Activated T-helper 2 cell treated with anti-CD3 and anti-CD28 coated beads, Interferon-gamma antibody, Interleukin-2, Interleukin-4, amounts not matched to agents 10 μg/mL and 5 μg/mL and 100 μg/mL, durations not matched to agents 14 hours and 24 hours and 36 hours (primary cell): ENCODE measurements at places on chromosomes 4 and X.

DNA sequence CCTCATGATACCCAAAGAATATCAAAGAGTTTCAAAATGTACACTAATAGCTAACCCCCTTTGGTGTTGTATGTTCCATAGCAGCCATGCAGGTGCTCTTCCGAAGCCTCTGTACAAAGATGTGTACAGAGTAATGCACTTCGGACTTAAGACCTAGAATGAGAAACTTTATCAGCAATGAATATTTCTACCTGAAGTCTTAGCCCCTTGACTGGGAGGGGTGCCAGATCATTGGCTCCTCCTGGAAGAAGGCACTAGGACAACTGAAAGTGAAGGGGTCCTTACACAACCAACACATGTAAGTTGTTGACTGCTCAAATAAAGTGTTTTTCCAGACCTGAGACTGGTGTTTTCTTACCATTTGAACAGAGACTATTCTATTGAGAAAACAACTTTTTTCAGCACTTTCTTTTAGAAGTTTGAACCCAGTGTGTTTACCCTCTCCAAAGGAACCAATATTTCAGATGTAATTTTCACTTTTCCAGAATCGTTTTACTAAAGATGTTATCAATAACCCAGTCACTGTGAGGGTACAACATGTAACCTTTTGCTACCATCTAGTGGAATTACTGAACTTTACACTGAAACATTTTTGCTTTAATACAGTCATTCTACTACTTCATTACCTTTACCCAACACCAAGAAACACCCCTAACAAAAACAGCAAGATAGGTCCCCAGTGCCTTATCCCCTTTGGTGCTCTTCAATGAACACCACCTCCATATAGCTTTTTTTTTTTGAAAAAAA, 33.3 kb upstream of the PRDX4 start:
- no peak for DNase-seq

GRCh38 chr4:121696170-121696580, 605 bp downstream of the ANXA5 start:
- DNase-seq, result peak; percentile 50

DNA sequence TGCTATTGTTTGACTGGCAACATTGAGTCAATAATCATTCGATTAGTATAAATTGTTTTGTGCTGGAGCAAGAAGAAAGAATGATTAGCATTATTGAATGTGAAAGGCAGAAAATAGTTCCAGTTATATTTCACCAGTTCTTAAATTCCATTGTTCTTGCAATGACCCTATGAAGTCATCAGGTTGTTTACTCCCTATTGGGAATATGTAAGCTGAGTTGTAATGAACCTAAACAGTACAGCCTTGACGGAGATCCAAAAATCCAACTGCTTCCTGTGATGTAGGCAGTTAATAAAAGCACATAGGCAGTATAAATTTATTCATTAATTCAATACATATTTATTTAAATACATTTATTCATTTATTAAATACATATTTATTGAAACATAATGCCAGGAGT, 947.5 kb downstream of the PCDH7 start:
- DNase-seq, result no peak

GRCh38 chrX:115332832-115333231, 43.3 kb downstream of the LUZP4 start:
- no peak for DNase-seq

GRCh38 chrX:148588649-148589310, 88.4 kb downstream of the AFF2 start:
- no peak for DNase-seq

DNA sequence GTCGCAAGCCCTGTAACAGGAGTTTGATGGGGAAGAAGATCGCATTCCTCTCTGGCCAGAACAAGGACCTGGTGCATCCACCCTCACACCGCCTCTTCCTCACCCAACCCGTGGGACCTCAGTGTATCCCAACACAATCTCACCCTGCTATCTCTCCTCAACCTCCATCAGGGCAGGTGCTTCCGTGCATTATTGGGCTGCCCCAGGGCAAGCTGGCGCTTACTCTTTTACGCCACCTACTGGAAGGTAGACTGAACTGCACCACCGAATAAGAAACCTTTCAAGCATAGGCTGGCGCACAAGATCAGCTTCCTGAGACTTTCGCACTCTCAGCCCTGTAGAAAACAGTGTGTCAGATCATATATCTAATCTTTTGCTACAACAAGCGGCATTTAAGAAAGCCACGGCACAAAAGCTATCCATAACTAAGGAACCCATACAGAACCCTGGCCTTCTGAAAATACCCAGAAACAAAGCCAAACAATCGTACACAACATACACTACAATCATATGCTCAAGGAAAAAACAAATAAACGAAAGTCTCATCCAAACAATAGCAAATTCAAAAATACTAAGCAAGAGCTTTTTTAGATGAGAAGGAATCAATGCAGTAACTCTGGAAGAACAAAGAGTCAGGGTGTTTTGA, 209.3 kb downstream of the UGT8 start:
- DNase-seq, result peak; percentile 13

DNA sequence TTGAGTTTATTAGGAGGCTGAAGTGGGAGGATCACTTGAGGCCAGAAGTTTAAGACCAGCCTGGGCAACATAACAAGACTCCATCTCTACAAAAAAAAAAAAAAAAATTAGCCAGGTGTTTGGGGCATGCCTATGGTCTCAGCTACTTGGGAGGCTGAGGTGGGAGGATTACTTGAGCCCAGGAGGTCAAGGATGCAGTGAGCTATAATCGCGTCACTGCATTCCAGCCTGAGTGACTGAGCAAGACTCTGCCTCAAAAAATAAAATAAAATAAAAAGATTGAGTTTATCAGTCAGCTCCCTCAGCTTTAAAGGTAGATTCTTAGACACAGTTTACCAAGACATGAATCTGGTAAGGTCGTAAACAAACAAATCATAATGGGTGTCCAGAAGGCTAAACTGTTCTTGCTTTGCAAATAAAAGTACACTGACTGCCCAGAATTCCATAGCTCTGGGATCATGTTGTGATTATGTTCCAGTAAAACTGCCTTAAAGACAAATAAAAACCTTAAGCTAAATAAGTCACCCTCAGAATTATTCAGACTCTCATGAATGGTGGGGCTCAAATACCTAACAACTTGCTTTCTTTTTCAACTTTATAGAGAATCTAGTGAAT, 18.7 kb downstream of the APOO start:
- no peak for DNase-seq

DNA sequence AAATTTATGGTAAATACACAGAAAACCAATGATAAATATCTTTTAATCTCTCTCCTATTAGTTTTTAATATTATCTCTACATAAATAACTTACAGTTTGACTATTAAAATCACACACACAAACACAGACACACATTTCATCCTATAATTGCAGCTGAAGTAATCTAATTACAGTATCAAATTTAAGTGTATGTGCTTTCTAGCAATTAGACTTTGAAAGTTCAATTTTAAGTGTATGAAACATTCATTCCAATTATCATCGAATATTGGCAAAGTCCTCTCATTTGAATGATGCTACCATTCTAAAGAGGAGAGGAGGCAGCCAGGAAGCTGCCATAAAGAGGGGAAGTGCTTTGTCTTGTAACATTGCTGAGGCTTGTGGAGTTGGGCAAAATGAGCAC, 221.2 kb upstream of the PABPC4L start:
- no peak for DNase-seq

DNA sequence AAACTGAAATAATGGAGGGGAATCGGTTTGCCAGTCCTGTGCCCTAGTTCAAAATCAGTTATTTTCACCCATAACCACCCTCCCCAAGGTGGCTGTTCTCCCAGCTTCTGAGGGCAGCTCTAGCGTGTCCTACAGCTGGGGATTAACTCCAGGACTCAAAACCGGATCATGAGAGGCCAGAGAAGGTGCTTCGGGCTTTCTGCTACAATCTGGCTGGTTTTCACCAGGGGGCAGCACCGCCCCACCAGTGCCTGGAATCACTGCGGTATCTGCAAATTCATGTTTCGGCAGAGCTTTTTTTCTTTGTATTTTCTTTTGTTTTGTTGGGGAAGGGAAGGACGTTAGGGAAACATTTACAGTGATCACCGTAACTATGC, 28.4 kb downstream of the PDHA1 start:
- peak; percentile 41 for DNase-seq

DNA sequence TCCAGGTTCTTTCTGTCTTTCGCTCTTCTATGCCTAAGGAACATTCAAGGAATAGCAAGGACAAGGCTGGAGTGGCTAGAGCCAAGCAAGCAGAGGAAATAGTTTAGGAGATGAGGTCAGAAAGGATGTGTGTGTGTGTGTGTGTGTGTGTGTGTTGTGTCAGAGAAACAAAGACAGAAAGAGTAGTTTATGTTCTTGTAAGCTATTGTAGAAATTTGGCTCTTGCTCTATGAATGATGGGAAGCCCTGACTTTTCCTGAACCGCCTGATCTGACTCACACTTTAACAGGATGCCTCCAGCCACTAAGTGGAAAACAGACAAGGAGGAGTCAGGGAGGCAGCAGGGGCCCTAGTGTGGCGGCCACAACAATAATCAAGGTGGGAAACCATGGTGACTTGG, 39.7 kb downstream of the LGI2 start:
- no peak for DNase-seq

- peak; percentile 17 for DNase-seq
Measured at GRCh38 chr4:122826553-122827257, at the start of gene FGF2. Gene FGF2 (plus strand): TSS chr4:122826831. CDS start chr4:122827175, 344 bp downstream.

- DNase-seq, result no peak
Measured at GRCh38 chr4:61663310-61663709, 463.2 kb downstream of the ADGRL3 start.

- DNase-seq, result no peak
Measured at GRCh38 chr4:152363086-152363485, 172.8 kb downstream of the FBXW7 start.

DNA sequence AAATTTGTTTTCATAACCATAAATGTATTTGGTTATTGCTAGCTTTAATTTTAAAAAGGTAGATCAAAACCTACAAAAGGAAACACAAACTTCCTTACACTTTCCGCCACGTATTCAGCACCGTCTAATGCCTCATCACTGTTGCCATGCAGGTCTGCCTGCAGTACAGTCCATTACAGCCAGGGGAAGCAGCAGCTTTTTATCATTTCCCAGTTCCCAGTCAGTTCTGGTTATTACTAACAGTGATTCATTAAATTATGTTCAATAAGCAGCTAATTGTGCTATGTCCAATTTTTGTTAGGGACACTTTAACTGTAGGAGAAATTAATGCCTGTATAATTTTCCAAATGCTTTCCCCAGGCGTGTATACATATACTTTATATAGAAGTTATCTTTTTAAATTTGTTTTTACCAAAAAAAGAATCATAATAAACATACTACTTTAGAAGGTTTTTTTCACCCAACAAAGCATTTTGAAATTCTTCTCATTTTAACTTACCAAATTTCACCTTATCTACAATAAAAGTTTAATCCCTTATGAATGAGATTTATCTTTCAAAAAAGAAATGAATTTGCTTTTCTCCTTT, 93.3 kb downstream of the ANXA3 start:
- peak; percentile 18 for DNase-seq

DNA sequence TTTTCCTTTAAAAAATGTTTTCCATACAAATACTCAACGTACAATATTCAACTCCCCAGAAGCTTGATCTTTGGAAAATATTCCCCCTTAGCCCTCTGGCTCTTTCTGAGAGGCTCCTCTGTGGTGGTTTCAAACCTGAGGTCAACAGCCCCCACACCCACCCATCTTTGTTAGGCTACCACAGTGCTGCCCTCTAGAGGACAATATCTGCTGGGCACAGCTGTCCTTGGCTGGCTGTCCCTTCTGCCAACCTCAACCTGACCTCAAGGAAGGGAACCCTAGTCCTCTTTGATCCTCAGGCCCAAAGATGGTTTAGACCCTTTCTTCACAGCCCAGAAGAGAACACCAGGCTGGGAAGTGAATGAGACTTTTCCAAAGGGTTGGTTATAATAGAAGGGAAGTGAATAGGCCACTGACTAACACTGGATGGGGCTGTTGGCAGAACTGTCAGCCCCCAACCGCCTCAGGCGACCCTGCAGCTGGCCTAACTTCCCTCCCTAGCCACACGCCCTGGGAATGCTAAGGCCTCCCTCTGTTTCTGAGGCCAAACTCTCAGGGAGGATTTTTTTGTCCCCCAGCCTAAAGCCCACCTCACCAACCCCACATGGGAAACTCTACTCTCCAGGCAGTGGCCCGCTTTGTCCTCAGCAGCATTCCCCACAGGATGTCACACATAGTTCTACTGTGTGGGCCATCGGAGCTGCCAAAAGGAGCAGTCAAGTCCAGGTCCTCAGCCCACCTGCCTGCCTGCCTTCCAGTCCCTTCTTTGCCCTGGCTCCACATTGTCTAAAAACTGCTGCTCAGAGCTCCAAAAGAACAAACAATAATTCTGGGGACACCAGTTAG, 34.3 kb downstream of the NYX start:
- no peak for DNase-seq

- DNase-seq, result no peak
Measured at GRCh38 chr4:175703956-175704600, 108.0 kb downstream of the GPM6A start.

DNA sequence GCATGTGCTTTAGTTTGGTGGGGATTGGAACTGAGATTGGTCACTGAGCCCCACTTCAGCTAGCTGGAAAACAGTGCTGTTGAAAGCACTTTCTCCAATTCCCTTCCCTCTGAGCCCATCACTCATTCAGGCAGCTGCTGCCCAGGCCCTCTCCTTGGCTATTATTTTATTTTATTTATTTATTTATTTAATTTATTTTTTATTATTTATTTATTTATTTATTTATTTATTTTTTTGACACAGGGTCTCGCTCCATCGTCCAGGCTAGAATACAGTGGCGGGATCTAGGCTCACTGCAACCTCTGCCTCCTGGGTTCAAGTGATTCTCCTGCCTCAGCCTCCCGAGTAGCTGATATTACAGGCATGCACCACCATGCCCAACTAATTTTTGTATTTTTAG, 51.8 kb upstream of the RBPJ start:
- DNase-seq, result no peak

GRCh38 chr4:48275247-48275646, 5.6 kb upstream of the TEC start:
- DNase-seq, result no peak

- DNase-seq, result no peak
Measured at GRCh38 chr4:37924946-37925345, 34.1 kb downstream of the TBC1D1 start.

- no peak for DNase-seq
Measured at GRCh38 chrX:35787867-35788266, 10.3 kb upstream of the MAGEB16 start.

GRCh38 chr4:31383767-31384166, 663.6 kb downstream of the PCDH7 start:
- no peak for DNase-seq
